ENCODE measurements at places on chromosomes 3 and 15.

GRCh38 chr3:177800561-177800960, 603.3 kb upstream of the TBL1XR1 start:
- DNase-seq, result no peak

- DNase-seq, result no peak
Measured at GRCh38 chr3:102085431-102086176, 236.3 kb downstream of the NFKBIZ start.

GRCh38 chr3:129695230-129695629, 88.8 kb upstream of the PLXND1 start:
- DNase-seq, result no peak

DNA sequence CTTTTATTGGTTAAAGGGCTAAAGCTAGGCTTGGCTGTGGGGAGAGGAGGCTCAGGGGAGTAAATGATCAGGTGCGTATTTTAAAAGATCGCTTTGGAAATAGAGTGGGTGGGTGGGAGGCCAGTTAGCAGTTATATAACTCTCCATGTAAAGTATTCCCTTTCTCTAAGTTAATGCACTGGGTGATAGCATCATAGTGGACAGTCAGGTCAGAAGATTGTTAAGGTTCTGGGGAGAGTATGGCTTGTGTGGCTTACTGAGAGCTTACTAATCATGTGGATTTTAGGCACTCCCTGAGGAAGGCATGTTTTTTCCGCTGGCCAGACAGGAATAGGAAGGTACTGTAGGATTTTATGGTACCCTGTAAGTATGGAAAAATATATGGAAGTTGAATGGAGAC, 6.3 kb upstream of the EIF3J start:
- no peak for DNase-seq

GRCh38 chr15:70867911-70868467, 14.0 kb upstream of the LARP6 start:
- DNase-seq, result no peak

DNA sequence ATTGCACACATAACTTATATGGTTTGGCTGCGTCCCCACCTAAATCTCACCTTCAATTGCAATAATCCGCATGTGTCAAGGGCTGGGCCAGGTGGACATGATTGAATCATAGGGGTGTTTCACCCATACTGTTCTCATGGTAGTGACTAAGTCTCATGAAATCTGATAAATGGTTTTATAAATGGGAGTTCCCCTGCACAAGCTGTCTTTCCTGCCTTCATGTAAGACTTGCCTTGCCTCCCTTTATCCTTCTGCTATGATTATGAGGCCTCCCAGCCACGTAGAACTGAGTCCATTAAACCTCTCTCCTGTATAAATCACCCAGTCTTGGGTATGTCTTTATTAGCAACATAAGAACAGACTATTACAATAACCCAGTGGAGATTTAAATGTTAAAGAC, 653.9 kb downstream of the ROBO1 start:
- DNase-seq, result no peak

DNA sequence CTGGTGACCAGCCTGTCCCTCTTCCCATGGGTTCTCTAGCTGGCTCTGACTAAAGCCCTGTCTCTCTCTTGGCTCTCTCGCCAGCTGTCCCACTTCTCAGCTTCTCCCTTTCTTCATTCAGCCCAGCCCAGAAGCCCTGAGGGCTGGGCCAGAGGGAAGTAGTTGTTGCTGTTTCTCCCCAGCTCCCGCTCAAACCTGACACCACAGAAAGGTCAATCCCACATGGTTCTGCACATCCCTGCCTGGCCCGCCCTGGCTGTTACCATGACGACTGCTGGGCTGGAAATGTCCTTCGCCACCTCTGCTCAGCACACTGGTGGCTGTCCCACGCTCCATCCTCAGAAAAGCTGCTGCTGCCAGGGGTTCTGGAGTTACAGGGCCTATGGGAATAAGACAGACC, 25.9 kb downstream of the CCDC32 start:
- DNase-seq, result no peak

- no peak for DNase-seq
Measured at GRCh38 chr3:135878501-135878900, 87.0 kb upstream of the PPP2R3A start.

DNA sequence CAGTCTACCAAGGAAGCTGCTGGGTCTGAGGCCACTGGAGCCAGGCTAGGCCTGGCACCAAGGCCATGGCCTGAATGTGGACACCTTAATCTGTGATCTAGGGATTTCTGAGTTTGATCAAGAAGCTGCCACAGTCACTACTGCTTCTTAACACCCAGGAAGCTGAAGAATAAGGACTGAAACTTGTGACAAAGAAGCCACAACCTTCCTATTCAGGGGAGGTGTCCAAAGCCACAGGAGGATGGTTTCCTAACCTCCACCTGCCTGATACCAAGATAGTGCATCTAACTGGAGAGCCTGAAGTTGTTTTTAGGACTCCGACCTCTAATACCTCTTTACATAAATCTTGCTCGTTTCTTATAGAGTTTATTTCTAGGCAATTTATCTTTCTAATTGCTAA, 5.5 kb upstream of the ANO10 start:
- DNase-seq, result no peak

DNA sequence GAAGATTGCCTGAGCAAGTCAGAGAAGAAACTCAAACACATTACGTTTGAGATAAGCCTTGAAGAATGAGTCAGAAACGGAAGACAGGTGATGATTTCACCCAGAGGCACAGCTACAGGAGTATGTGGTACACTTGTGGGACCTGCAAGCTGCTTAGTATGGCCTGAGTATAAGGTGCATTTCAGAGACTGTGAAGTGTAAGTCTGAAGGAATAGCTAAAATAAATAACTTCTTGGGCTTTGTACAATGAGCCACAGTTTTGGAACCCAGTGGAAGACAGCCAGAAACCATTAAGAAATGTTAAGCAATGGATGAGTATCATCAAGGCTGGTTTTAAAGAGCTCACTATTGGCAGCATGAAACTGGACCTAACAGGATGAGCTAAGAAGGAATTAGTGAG, 826.2 kb downstream of the ROBO1 start:
- DNase-seq, result no peak

- no peak for DNase-seq
Measured at GRCh38 chr3:72135636-72136035, 350.7 kb upstream of the PROK2 start.

GRCh38 chr15:87851497-87851896, 405.0 kb downstream of the NTRK3 start:
- DNase-seq, result no peak

DNA sequence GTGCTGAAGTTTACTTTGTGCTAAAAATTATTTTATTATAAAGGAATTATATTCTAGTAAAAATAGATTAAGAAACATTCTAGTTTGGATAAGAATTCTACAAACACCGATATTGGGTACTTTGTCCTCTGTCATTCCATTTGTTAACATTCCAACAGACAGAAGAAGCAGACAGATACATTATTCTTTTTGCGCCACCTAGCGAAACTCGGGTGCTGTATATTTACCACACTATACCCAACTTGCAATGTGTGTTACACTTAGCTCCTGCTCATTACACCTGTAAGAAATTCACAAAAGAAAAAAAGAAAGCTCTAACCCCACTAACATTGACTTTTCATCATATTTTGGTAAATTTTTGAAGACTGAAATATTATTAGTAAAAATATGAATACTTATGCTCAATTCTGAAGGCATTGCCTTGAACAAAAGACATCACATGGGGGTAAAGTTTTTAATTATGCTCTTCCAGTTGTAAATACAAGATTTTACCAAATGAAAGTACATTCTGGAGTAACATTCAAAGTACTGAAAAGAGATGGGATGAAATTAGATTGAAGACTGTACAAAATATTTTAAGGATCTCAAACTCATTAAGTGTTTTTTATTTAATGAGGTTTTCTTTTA, 136.5 kb upstream of the MLF1 start:
- peak; percentile 51 for DNase-seq

GRCh38 chr3:178841011-178841410, 230.6 kb downstream of the ZMAT3 start:
- no peak for DNase-seq
